ENCODE measurements at places on chromosomes 1 and 21. TPM values are rescaled to one million over a fixed set of nuclear protein-coding genes. Genes with fewer than 3 reads are reported as not detected.
A peak's percentile ranks its signal among the peaks of the same experiment; 100 is the strongest.

- no peak for DNase-seq
Measured at GRCh38 chr1:174276087-174276486, 116.8 kb downstream of the RABGAP1L start.

- DNase-seq: no peak
Measured at GRCh38 chr1:219081943-219082925, 91.4 kb upstream of the LYPLAL1 start.

DNA sequence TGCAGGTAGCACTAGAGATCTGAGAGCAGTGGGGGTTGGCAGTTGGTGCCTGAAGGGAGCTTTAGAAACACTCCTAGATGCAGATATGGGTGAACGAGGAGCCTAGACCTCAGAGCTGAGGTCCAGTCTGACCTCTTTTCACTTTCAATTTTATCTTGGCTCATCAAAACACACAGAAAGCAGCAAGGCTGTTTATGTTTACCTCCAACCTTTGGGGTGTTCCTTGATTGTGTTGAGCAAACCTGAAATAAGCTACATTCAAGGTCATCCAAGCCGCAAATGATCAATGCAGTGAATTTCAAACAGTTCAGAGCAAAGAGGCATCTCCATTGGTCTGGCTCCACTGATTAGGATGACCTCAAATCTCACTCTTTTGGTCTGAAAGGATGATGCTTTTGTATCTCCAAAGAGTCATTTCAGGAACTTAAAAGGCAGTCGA lies 1.3 kb downstream of the LY9 start:
- DNase-seq: no peak

DNA sequence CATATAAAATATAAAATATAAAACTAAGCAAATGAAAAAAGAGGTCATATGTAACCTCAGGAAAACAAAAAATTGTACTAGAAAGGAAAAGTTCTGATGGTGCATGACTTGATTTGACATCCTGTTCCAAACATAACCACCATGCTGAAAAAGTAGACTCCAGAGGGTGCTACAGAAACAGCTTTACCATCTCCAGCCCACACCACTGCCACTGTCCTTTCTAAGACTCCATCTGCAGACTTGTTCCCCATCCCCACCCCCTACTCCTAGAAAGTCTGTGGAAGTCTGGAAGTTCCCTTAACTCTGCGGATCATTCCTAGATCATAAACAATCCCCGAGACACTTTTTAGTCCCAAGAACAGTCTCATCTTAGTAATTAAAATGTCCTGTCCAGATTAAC lies 20.5 kb downstream of the GLIS1 start:
- DNase-seq: no peak

- DNase-seq: no peak
Measured at GRCh38 chr1:54018635-54019034, 649 bp upstream of the LDLRAD1 start.

DNA sequence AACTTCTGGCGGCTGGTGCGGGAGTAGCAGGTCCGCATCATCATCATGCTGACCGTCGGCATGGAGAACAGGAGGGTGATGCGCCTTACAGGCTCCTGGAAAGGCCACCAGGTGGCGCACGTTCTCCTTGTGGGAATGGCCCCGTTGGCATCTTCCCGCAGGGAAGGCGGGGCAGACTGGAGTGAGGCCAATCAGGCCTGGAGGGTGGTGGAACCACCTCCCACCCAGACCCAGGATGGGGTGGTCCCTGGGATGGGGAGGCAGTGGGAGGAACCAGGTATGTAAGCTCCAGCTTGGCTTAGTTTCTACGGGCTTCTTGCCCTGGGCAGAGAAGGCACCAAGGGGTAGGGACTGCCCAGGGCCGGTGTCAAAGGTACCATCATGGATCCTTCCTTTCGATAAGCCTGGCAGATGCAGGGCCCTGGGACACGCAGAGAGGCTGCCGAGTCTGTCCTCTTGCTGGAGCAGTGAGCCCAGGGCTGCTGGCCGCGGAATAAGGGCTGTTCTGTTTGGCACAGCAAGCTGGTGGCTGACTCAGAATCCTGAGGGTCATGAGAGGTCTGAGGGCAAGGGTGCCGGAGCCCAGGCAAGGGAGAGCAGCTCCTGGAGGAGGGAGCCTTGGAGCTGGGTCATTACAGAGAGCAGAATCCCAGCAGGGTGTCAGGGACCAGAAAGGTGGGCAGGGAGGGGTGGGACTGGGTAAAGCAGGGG lies 8.7 kb upstream of the LGR6 start:
- peak; percentile 79 for DNase-seq

DNA sequence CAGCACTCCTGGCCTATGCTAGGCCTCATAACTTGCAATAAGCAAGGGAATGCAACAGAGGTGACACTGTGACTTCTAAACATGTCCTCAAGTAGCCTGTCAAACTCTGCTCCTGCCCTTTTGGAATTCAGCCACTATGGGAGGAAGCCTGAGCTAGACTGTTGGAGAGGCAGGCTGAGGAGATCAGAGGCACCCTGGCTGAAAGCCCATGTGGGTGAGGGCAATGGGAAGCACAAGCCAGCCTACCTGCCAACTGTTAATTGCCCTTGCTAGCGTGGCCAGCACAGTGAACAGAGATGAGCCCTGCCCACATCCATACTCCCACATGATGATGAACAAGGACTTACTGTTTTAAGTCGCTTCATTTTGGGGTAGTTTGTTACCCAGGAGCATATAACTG lies 17.7 kb downstream of the GNB1 start:
- DNase-seq: peak; percentile 88

DNA sequence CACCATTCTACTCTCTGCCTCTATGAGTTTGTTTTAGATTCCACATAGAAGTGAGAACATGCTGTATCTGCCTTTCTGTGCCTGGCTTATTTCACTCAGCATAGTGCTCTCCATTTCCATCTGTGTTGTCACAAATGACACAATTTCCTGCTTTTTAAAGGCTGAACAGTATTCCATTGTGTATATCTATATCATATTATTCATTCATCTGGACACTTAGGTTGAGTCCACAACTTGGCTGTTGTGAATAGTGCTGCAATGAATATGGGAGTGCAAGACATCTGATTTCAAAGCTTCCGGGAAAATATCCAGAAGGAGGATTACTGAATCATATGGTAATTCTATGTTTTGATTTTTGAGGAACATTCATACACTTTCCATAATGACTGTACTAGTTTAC lies 20.1 kb upstream of the DONSON start:
- no peak for DNase-seq

GRCh38 chr21:43893536-43894205 lies 28.6 kb downstream of the AGPAT3 start:
- no peak for DNase-seq

GRCh38 chr1:84330125-84330984 lies 28.8 kb downstream of the SAMD13 start:
- no peak for DNase-seq

DNA sequence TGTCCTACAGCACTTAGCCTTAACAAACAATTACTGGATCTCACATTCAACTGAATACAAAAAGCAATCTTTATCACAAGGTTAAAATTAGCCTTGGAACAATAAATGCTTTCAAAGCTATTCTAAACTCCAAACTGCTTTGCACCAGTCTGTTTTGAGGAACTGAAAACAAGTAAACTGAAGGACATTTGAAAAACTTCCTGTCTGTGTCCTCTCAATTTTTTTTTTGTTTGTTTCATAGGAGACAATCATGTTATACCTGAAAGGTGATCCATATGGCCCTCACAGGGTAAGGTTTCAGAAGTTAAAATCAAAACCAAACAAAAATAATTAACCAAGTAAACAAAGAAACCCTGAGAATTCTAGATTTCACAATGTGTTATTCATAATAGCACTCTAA lies 459.1 kb downstream of the DPYD start:
- DNase-seq: no peak

DNA sequence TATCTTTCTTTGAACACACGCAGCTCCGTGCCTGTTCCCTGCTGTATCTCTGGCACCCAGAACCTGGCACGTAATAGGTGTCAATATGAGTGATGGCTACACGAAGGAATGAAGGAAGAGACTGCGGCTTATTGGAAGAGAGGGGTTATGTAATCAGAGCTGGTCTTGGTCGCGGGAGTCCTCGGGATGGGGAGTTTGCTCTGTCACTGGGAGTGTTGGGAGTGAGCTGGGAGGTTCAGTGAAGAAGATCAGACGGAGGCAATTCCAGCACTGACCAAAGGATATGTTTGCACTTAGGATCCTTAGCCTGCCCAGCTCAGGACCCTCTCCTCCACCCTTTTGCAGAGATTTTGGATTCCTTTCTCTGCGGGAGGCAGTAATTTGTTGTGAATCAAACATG lies 709.1 kb downstream of the PTPRU start:
- DNase-seq: no peak

DNA sequence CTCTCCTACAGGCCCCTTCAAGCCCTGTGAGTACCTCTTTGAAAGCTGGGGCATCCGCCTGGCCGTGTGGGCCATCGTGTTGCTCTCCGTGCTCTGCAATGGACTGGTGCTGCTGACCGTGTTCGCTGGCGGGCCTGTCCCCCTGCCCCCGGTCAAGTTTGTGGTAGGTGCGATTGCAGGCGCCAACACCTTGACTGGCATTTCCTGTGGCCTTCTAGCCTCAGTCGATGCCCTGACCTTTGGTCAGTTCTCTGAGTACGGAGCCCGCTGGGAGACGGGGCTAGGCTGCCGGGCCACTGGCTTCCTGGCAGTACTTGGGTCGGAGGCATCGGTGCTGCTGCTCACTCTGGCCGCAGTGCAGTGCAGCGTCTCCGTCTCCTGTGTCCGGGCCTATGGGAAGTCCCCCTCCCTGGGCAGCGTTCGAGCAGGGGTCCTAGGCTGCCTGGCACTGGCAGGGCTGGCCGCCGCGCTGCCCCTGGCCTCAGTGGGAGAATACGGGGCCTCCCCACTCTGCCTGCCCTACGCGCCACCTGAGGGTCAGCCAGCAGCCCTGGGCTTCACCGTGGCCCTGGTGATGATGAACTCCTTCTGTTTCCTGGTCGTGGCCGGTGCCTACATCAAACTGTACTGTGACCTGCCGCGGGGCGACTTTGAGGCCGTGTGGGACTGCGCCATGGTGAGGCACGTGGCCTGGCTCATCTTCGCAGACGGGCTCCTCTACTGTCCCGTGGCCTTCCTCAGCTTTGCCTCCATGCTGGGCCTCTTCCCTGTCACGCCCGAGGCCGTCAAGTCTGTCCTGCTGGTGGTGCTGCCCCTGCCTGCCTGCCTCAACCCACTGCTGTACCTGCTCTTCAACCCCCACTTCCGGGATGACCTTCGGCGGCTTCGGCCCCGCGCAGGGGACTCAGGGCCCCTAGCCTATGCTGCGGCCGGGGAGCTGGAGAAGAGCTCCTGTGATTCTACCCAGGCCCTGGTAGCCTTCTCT lies 23.5 kb downstream of the UBE2T start:
- DNase-seq: no peak

PTCH2 gene
- 2.4 TPM for total RNA-seq

TTC34 gene
- total RNA-seq: 0.45 TPM

PRDM15 gene
- total RNA-seq: 8.2 TPM

NR5A2 gene
- 1.2 TPM for total RNA-seq

LMOD1 gene
- total RNA-seq: 0.64 TPM

MX2 gene
- 0.36 TPM for total RNA-seq

ZNF593OS gene
- total RNA-seq: 1.5 TPM

PLPPR4 gene
- total RNA-seq: 27.3 TPM
